CD8-positive, alpha-beta memory T cell (primary cell): ENCODE measurements at places on chromosomes 11 and 22. TPM values are rescaled to one million over a fixed set of nuclear protein-coding genes. Genes with fewer than 3 reads are reported as not detected.

The TAF10 gene
- 336 TPM for polyA plus RNA-seq

The P2RX3 gene
- not detected for polyA plus RNA-seq

The APOBEC3F gene
- polyA plus RNA-seq, result 20.5 TPM

The LUZP2 gene
- polyA plus RNA-seq, result not detected

The EMID1 gene
- 0.31 TPM for polyA plus RNA-seq

The TMEM126A gene
- 72.3 TPM for polyA plus RNA-seq

The RFPL3 gene
- not detected for polyA plus RNA-seq

The MGAT3 gene
- 0.03 TPM for polyA plus RNA-seq

The C1QTNF4 gene
- polyA plus RNA-seq, result not detected

The FBLN1 gene
- not detected for polyA plus RNA-seq

The PIK3C2A gene
- 8.1 TPM for polyA plus RNA-seq

The LMO2 gene
- not detected for polyA plus RNA-seq

The TYR gene
- not detected for polyA plus RNA-seq

The F2 gene
- not detected for polyA plus RNA-seq

The OLFML1 gene
- polyA plus RNA-seq, result not detected

The FDX1 gene
- polyA plus RNA-seq, result 19.0 TPM

The FAM111B gene
- polyA plus RNA-seq, result 0.12 TPM

The SLC22A6 gene
- not detected for polyA plus RNA-seq

The PDGFD gene
- 8.1 TPM for polyA plus RNA-seq

The C22orf31 gene
- not detected for polyA plus RNA-seq
